AG08396 (cell line): ENCODE measurements at places on chromosomes 2 and 18.

- no peak for DNase-seq
These were observed 73.1 kb downstream of the CPO start for GRCh38 chr2:207012461-207012860.

GRCh38 chr2:143300536-143300935 lies 171.3 kb downstream of the ARHGAP15 start:
- peak; percentile 10 for DNase-seq

GRCh38 chr2:144230448-144231085 lies 289.4 kb downstream of the ZEB2 start:
- DNase-seq: no peak

DNA sequence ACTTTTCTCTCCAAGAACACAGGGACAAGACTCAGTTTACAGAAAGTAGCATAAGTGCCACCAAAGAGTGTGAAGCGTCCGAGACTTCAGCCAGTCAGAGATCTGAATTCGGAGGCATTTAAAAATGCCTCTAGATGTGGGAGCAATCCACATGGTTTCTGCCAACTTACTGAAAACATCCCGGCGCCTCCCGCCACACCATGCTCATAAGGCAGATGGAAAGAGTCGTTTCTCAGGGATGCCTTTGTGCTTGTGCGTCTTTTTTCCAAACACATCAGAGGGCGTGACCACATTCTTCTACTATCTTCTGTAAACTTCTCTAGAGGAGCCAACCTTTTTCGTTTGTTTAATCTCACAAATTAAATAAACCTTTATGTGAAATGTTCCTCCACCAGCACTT lies 88.7 kb downstream of the NRP2 start:
- DNase-seq: peak; percentile 69

DNA sequence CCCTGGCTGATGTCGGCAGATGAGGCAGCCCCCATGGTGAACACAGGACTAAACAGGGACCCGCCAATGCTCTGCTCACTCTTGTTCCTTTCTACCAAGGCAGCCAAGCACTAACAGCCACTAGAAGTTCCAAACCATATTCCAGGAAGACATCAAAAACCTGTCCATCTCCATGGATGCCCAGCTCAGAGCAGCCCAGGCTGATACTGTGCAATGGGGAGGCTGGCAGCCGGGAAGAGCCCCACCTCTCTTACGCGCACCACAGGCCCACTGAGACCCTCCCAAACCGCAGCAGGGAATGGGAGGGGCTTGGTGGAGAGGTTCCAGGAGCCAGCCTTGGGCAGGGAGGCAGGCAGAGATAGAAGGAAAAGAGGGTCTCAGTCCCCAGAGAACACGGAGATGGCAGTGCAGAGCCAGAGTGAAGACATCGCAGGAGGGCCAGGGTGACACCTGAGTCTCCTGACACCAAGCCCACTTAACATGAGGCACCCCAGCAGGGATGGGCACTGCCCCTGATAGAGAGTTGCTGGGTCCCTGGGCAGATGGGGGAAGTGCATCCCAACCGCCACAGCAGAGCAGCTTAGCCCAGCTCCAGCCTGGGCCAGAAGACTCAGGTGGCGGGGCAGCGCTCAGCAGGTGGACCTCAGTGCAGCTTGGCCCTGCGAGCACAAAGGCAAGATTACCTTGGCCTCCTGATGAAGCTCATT lies 3.4 kb downstream of the HS6ST1 start:
- DNase-seq: no peak

DNA sequence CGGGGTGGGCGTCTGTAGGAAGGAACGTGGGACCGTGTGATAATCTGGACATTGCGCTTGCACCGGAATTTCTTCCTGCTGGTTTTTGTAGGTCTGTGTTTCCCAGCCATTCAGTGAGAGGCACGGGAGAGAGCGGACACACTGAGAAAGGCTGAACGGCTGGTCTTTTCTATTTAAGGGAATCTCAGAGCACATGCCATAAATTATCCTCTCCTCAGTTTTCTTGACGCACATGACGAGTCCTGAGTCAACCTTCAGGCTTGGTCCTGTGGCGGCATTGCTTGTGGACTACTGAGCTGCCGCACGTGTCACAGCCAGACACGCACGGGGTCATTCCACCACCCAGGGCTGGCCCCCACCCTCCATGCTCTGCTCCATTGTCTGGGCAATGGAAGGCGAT lies 519.3 kb upstream of the ID2 start:
- DNase-seq: no peak

- DNase-seq: no peak
These were observed 214.6 kb downstream of the TTC32 start for GRCh38 chr2:19687017-19687659.

DNA sequence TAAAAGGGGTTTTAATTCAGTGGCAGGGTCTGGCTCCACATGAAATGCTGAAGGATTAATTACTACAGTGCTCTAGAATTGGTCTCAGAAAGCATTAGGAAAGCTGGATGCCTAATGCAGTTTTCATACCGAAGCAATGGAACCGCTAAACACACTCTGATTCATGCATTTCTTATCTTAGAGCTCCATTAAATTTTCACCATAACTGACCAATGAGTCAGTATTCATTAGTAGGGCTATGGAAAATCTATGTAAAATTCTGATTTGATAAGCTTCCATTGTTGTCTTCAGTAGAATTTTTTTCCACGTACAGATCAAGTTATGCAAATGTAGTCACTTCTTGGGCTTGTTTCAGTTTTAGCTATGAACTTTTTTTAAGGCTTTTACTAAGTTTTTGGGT lies 359.9 kb downstream of the ARHGAP15 start:
- DNase-seq: peak; percentile 21

DNA sequence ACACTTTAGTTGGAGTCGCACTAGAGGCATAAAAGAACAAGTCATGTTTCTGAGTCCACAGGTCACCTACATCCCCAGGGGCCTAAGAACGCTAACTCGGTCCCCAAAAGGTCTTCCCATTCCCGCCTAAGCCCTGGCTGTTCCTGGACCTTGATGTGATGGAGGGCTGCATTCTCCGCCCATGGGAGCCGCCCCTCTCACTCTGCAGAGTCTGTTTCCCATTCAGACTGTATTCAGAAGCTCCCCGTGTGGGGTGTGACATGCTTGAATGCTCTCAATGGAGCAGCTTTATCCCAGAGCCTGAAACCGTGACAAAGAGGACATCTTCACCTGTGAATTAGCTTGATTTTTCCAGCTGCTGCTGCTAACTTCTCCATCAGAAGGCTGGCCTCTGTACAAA lies 319.0 kb upstream of the KLHL29 start:
- DNase-seq: no peak

GRCh38 chr18:809985-810642 lies 1.9 kb downstream of the YES1 start:
- no peak for DNase-seq

- DNase-seq: no peak
These were observed 151.5 kb downstream of the MSH2 start for GRCh38 chr2:47554311-47554905.

DNA sequence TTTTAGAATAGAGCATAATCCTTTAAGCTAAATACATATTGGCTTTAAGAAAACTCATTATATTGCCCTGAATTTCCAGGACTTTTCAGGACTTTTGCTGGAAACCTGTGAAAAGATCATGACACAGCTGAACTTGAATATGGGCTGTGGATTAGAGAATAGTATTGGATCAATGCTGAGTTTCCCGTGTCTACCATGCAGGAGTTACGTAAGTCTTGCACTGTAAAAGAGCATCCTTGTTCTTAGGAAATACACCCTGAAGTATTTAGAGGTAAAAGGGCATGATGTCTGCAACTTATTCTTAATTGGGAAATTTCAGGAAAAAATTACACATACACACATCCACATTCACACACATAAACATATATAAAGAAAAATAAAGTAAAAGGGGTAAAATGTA lies 82.1 kb downstream of the ZFP36L2 start:
- DNase-seq: no peak

DNA sequence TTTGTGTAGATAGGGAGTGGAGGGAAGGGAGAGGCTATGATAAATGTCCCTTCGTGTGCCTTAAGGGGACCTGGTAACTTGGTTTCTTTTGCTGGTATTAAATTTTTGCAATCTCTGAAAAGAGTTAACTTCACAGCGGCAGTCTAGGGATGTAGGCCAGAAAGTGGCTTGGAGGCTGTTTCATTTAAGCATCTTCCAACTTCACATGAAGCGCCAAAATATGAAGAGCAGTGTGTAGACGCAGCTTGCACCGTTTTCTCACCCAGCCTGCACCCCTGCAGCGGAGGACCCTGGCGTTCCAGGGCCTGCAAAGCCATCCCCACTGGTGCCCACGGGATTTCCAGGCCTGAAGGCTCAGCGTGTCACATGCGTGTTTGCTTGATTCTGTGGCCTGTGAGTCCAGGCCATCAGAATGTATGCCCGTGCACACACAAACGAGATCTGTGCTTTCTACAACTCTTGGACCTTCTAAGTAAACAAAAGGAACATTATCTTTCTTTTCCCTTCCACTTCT lies 87.2 kb upstream of the EPB41L3 start:
- DNase-seq: no peak
